Tibial nerve (tissue), 4 donors: ENCODE measurements at places on chromosomes 7 and 10. TPM values are rescaled to one million over a fixed set of nuclear protein-coding genes. Genes with fewer than 3 reads are reported as not detected.

The NKX1-2 gene
- not detected for total RNA-seq

The ORC5 gene
- total RNA-seq = 24.6 TPM

The MBL2 gene
- total RNA-seq = 0.21 TPM

The SUGCT gene
- total RNA-seq = 20.8 TPM

The AMPH gene
- 16.5 TPM for total RNA-seq

The NODAL gene
- not detected for total RNA-seq

The SFRP5 gene
- total RNA-seq = 183 TPM

The EEPD1 gene
- total RNA-seq = 9.0 TPM

The VPS41 gene
- total RNA-seq = 47.0 TPM

The HABP2 gene
- not detected for total RNA-seq

GRCh38 chr7:945556-946255, 8.8 kb downstream of the ADAP1 start:
- no peaks in the 10 kb centered on the region for H3K36me3 ChIP-seq
- peak overlapping the region; percentile 11 for H3K27ac ChIP-seq
- DNase-seq = no peak
- no peaks in the 10 kb centered on the region for H3K4me1 ChIP-seq
- H3K4me3 ChIP-seq = no peak overlapping the region

GRCh38 chr7:55474944-55475854, 97.1 kb downstream of the VOPP1 start:
- H3K4me1 ChIP-seq = no peaks in the 10 kb centered on the region
- no peak overlapping the region for H3K27ac ChIP-seq
- H3K4me3 ChIP-seq = no peak overlapping the region
- DNase-seq = no peak

- peak overlapping the region; percentile 95 for H3K4me3 ChIP-seq
- no peaks in the 10 kb centered on the region for H3K27me3 ChIP-seq
- no peak for DNase-seq
- peaks cover 8% of the 10 kb centered on the region for H3K4me1 ChIP-seq
Observed at GRCh38 chr10:930625-931325, 730 bp downstream of the LARP4B start.

GRCh38 chr10:99435986-99436638, 5.7 kb upstream of the GOT1 start:
- no peaks in the 10 kb centered on the region for H3K27me3 ChIP-seq
- H3K4me1 ChIP-seq = no peaks in the 10 kb centered on the region
- no peak for DNase-seq
- H3K36me3 ChIP-seq = no peaks in the 10 kb centered on the region

- H3K27me3 ChIP-seq = no peaks in the 10 kb centered on the region
- no peak overlapping the region for H3K4me3 ChIP-seq
- H3K27ac ChIP-seq = no peak overlapping the region
- no peaks in the 10 kb centered on the region for H3K4me1 ChIP-seq
- no peaks in the 10 kb centered on the region for H3K36me3 ChIP-seq
Observed at GRCh38 chr7:155255621-155256020, 42.1 kb upstream of the INSIG1 start.

- no peaks in the 10 kb centered on the region for H3K4me1 ChIP-seq
- H3K27ac ChIP-seq = no peak overlapping the region
- DNase-seq = no peak
- no peaks in the 10 kb centered on the region for H3K27me3 ChIP-seq
Observed at GRCh38 chr10:9081253-9081652, 1026.8 kb downstream of the GATA3 start.

DNA sequence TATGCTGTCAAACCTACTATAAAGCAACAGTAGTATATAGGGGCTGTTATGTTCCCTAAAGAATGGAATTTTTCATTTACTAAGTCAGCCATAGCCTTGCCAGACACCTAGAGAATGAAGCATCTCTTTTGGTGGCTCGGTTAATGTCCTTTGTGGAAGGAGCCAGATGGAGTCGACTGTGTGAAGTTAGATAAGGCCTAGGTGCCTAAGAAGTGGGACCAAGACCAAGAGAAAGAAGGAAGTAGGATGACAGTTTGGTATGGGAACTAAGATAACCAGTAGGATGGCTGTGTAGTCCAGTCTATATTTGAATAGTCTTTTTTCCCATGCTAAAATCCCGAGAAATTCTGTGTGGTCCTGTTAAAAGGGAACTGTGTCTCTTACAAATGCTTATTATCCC, 62.2 kb downstream of the REEP3 start:
- H3K36me3 ChIP-seq = no peaks in the 10 kb centered on the region
- no peak overlapping the region for H3K4me3 ChIP-seq
- H3K4me1 ChIP-seq = no peaks in the 10 kb centered on the region
- no peak overlapping the region for H3K27ac ChIP-seq
- H3K27me3 ChIP-seq = no peaks in the 10 kb centered on the region

GRCh38 chr10:72557362-72557761, 68.5 kb downstream of the MICU1 start:
- H3K36me3 ChIP-seq = peaks cover 54% of the 10 kb centered on the region
- DNase-seq = no peak
- H3K27ac ChIP-seq = no peak overlapping the region
- no peaks in the 10 kb centered on the region for H3K27me3 ChIP-seq
- no peak overlapping the region for H3K4me3 ChIP-seq

GRCh38 chr10:128286762-128287500, 160.7 kb upstream of the MKI67 start:
- H3K4me3 ChIP-seq = no peak overlapping the region
- no peak for DNase-seq
- no peak overlapping the region for H3K27ac ChIP-seq
- H3K4me1 ChIP-seq = peaks cover 6% of the 10 kb centered on the region
- H3K36me3 ChIP-seq = no peaks in the 10 kb centered on the region
- peaks cover 52% of the 10 kb centered on the region for H3K27me3 ChIP-seq

DNA sequence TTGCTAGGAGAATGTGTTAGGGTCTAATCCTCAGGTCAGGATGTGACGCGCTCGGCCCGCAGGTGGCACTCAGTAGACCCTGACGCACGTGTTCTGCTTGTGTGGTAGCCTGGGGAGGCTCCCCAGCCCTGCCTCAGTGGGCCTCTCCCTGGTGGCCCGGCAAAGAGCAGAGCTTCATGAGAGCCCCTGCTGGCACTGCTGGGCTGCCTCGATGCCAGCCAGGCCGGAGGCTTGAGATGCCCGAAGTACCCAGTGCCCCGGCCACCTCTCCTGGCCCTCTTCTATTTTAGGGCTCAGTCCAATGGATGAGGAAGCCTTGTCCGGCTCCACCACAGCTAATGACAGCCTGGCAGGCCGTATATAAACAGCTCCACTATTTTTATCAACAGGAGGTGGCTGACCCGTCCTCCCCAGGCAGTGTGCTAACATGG, 42.0 kb downstream of the PRF1 start:
- no peak overlapping the region for H3K4me3 ChIP-seq
- no peak for DNase-seq
- no peak overlapping the region for H3K27ac ChIP-seq
- no peaks in the 10 kb centered on the region for H3K27me3 ChIP-seq
- H3K4me1 ChIP-seq = no peaks in the 10 kb centered on the region

- H3K4me1 ChIP-seq = no peaks in the 10 kb centered on the region
- H3K27ac ChIP-seq = no peak overlapping the region
- H3K4me3 ChIP-seq = no peak overlapping the region
- DNase-seq = no peak
- H3K27me3 ChIP-seq = no peaks in the 10 kb centered on the region
- H3K36me3 ChIP-seq = no peaks in the 10 kb centered on the region
Observed at GRCh38 chr10:5743736-5744135, 59.1 kb downstream of the TASOR2 start.

DNA sequence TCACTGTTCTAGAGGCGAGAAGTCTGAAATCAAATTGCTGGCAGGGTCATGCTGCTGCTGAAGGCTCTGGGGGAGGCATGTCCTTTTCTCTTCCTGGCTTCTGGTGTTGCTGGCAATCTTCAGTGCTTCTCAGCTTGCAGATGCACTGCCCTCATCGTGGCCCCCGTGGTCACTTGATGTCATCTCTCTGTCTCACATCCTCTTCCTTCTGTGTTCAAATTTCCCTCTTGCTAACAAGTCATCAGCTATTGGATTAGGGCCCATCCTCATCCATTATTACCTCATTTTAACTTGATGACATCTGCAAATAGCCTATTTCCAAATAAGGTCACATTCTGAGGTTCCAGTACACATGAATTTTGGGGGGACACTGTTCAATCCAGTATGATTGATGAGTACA, 36.6 kb upstream of the SRGN start:
- no peak for DNase-seq
- H3K4me1 ChIP-seq = peaks cover 5% of the 10 kb centered on the region
- H3K27me3 ChIP-seq = no peaks in the 10 kb centered on the region
- no peak overlapping the region for H3K4me3 ChIP-seq
- H3K27ac ChIP-seq = peak overlapping the region; percentile 78
- no peaks in the 10 kb centered on the region for H3K36me3 ChIP-seq

DNA sequence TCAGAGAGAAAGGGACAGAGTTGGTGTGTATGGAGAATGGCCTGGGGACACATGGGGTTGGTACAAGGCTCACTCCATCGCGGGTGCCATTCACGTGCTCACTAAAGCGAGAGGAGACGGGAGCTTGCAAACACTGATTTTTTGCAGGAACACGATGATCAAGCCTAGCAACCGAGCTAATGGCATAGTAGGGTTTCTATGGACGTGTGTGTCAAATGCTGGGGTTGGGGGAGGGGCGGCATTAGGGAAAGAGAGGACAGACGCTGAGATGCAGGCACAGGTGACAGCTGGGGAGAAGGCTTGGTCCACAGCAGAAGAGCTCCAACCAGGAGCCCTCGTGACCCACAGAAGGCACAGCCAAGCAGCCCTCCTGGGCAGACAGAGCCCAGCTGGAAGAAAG, 33.9 kb downstream of the RCC1L start:
- H3K4me3 ChIP-seq = no peak overlapping the region
- no peaks in the 10 kb centered on the region for H3K4me1 ChIP-seq
- H3K36me3 ChIP-seq = peaks cover 32% of the 10 kb centered on the region
- H3K27me3 ChIP-seq = no peaks in the 10 kb centered on the region
- no peak overlapping the region for H3K27ac ChIP-seq
- DNase-seq = no peak

DNA sequence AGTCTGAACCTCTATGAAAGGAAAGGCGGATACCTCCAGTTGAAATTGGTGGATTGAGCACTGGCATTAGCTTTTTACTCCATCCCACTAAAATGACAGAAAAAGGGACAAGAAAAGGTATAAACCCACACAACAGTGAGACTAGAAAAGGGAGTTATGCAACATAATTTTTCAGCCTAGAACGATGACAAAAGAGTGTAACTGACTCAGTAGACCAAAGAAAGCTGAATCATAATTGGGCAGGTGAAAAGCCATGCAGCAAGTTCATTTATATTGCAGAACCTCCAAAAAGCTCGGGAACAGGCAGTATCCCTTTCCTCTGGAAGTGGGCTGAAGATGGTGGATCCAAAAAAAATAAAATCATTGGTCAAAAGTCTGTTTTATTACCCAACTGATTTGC, 30.5 kb upstream of the ZCCHC24 start:
- no peaks in the 10 kb centered on the region for H3K36me3 ChIP-seq
- H3K27ac ChIP-seq = no peak overlapping the region
- H3K4me1 ChIP-seq = no peaks in the 10 kb centered on the region

GRCh38 chr7:142131439-142132185, 20.1 kb downstream of the MGAM2 start:
- no peaks in the 10 kb centered on the region for H3K4me1 ChIP-seq
- DNase-seq = no peak
- H3K27me3 ChIP-seq = no peaks in the 10 kb centered on the region

DNA sequence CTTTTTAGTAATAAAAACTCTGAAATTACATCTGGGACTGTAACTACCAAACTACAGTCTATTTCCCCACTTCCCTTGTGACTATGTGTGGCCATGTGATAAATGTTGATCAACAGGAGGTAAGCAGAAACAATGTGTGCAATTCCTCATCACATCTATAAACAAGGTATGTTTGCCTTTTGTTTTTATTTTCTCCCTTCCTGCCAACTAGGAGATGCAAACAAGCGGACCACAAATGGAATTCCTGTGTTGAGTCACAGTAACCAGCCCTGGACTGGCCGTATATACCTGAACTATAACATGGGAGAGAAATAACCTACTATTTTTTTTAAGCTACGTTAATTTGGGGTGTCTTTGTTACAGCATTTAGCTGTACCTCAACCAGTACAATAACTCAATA, 52.5 kb downstream of the SCRN1 start:
- DNase-seq = no peak
- H3K4me3 ChIP-seq = no peak overlapping the region
- H3K27ac ChIP-seq = no peak overlapping the region
- no peaks in the 10 kb centered on the region for H3K4me1 ChIP-seq
- no peaks in the 10 kb centered on the region for H3K27me3 ChIP-seq
- peaks cover 88% of the 10 kb centered on the region for H3K36me3 ChIP-seq

DNA sequence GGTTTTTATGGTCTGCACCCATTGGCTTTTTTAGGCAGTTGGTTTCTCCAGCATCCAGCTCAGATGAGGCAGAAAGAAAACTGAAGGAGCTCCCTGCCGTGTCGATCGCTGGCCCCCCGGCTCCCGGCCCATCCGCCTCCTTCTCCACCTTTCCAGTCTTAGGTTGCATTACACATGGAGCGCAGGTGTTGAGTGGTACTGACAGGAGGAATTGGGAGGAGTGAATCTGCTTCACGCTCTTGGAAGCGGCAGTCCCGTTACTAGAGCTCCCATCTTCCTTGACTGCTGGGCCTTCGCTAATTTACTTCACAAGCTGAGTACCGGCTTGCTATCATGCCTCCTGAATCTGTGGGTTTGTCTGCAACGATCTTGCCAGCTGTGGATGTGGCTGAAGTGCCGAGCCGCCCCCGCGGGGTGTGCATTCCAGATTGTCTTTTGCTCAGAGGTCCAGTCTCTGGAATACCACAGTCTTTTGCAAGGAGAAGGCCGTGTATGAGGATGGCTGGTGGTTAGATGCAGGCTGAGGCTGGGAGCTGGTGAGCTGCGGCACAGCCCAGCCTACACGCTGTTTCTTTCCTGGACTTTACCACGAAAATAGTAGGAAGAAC, 17.1 kb downstream of the IQCE start:
- no peak for DNase-seq
- no peak overlapping the region for H3K27ac ChIP-seq
- no peaks in the 10 kb centered on the region for H3K4me1 ChIP-seq
- peaks cover 69% of the 10 kb centered on the region for H3K36me3 ChIP-seq
- H3K4me3 ChIP-seq = no peak overlapping the region

DNA sequence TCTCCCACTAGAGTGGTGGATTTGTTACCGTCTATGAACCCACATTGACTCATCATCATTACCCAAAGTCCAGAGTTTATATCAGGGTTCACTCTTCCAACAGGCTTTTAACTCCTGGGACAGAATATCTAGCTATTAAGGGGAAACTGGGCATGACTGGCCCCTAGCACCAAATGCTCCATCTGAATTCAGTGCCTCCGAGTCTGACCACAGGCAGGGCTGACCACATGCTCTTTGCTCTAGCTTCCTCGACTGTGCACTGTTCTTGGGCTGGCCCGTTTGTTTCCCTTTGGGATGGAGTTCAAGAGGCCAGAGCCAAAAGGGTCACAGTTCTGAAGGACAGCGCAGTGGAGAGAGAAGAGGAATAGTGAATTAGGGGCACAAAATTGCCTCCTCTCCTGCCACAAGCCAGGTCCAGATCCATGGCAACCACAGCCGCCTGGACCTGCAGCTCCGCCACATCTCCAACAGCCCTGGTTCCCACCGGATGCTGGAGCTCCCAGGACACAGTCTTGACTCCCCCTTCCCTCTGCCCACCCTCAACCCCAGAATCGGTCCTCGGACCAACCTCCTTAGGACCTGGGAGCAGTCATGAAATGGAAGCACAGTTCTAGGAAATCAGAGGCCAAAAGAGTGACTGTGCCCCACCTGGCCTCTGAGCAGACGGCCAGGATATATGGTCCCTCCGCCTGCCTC, 16.2 kb downstream of the CAMK2G start:
- no peaks in the 10 kb centered on the region for H3K27me3 ChIP-seq
- no peak overlapping the region for H3K27ac ChIP-seq
- H3K4me3 ChIP-seq = no peak overlapping the region

- H3K27ac ChIP-seq = no peak overlapping the region
- DNase-seq = no peak
- peaks cover 3% of the 10 kb centered on the region for H3K4me1 ChIP-seq
- no peaks in the 10 kb centered on the region for H3K36me3 ChIP-seq
- H3K4me3 ChIP-seq = no peak overlapping the region
Observed at GRCh38 chr7:108330227-108330626, 126.0 kb downstream of the NRCAM start.
